Effector CD4-positive, alpha-beta T cell (primary cell): ENCODE measurements at places on chromosomes 6 and 20.

DNA sequence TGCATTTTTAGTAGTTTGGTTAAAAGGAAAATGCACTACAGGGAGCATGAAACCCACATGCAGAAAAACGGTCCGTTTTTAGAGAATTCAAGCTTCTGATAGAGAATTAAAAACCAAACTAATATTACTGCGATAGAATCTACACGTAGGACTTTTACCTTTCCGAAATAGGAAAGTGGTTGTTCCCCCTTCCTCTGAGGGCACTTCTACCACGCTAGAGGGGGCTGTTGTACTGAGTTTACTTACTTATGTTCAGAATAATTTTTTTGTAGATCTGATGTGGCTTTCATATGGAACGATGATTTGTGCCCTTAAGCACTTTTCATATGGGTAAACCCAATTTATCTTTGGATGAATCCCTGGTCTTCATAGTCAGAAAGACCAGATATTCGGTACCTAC, 264.3 kb upstream of the PLN start:
- DNase-seq: peak; percentile 28

DNA sequence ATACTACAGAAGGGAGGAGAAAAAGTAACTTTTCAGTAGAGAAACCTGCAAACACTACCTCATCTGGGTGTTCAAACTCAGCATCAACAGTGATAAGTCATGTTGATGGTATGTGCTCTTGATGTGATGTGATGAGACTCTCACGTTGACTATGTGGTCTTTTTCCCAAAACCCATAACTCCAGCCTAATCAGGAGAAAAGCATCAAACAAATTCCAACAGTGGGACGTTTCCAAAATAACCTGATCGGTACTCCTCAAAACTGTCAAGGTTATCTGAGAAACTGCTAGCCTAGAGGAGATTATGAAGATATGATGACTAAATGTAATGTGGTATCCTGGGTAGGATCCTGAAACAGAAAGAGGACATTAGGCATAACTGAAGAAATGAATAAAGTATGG, 41.9 kb upstream of the TAB2 start:
- DNase-seq: no peak

DNA sequence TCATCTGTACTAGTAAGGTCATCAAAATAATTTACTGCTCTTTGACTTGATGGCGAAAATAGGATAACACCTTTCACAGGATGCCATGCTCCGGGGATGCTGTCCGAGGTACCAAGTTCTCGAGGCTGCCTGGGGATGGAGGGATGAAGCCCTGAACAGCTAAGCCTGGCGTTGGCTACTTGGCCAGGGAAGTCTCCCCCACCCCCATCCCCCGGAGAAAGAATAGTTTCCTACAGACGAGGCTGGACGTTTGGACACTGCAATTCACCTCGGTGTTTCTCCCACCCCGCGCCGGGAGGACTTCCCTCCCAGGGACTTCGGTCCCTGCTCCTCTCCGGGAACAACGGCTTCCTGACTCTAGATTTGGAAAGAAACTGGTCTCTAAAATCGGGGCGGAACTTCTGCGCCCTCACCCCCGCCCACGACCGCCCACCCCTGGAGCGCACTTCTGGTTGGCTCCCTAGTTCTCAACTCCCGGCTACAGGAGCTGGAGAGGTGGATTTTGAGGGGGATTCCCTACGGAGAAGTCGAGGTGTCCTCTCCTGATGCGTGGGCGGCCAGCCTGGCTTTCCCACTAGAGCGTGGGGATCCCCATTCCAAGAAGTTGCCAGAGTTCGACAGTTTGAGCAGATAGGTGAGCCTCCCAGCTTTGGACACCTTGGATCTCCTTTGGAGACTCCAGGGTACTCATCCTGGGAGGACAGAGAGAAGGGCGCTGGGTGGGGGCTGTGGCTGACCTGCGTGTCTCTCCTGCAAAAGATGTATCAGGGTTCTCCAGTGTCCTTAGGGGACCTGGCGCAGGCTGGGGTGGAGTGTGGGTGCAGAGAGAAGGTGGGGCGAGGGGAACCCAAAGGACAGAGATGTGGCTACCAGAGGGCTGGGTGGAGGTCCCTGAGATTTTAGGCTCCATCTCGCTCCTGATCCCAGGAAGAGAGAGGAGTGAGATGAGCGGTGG, 1.1 kb downstream of the PCSK2 start:
- no peak for DNase-seq

- DNase-seq: no peak
Measured at GRCh38 chr6:18538315-18538714, 151.2 kb downstream of the RNF144B start.

GRCh38 chr6:106359959-106360409, 533 bp upstream of the CRYBG1 start:
- DNase-seq: no peak

GRCh38 chr20:4702562-4703280, 19.0 kb upstream of the PRND start:
- no peak for DNase-seq

GRCh38 chr6:21384216-21384615, 209.3 kb upstream of the SOX4 start:
- no peak for DNase-seq

GRCh38 chr20:62066983-62067433, 1.3 kb upstream of the TAF4 start:
- DNase-seq: no peak

DNA sequence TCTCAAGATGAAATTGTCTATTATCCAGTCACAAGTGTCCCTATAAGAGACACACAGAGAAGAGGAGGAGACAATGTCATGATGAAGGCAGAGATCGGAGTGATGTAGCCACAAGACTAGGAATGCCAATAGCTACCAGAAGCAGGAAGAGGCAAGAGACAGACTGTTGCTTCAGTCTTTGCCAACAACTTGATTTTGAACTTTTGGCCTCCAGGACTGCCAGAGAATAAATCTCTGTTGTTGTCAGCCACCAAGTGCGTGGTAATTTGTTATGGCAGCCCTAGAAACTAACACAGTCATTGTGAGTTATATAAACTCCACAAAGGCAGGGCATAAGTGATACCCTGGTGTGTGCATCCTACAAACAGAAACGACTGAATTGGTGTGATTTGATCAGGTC, 517.0 kb downstream of the BTBD3 start:
- no peak for DNase-seq

DNA sequence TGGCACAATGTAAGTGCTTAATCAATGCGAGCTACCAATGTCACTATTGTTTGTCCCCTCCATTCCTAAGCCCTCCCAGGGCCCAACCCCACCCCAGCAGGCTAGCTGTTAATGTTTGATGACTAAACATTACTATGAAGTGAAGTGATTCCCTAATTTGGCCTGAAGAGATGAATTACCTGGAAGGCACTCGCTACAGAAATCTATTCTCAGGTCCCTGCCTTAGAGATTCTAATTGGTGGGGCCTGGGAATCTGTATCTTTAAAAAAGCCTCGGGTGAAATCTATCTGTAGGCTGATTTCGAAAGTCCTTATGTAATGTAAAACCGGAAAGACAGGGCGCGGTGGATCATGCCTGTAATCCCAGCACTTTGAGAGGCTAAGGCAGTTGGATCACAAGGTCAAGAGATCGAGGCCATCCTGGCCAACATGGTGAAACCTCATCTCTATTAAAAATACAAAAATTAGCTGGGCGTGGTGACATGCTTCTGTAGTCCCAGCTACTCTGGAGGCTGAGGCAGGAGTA, 16.9 kb upstream of the SNAI1 start:
- DNase-seq: no peak

DNA sequence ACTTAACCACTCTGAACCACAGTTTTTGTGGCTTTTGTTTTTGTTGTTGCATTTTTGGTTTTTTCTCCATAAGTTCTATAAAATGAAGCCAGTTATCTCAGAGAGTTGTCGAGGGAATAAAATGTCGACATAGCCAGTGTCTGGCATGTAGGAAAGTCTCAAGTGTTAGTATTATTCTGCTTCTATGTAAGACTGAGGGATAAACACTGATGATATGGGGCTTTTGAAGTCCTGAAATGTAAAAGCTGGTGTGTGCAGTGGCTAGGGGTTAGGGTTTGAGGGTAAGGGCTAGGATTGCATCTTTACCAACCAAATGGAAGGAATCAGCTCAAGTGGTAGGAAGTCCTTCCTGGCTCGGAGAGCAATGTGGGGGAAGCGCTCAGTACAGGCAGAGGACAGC, 59.2 kb downstream of the DAAM2 start:
- DNase-seq: no peak

DNA sequence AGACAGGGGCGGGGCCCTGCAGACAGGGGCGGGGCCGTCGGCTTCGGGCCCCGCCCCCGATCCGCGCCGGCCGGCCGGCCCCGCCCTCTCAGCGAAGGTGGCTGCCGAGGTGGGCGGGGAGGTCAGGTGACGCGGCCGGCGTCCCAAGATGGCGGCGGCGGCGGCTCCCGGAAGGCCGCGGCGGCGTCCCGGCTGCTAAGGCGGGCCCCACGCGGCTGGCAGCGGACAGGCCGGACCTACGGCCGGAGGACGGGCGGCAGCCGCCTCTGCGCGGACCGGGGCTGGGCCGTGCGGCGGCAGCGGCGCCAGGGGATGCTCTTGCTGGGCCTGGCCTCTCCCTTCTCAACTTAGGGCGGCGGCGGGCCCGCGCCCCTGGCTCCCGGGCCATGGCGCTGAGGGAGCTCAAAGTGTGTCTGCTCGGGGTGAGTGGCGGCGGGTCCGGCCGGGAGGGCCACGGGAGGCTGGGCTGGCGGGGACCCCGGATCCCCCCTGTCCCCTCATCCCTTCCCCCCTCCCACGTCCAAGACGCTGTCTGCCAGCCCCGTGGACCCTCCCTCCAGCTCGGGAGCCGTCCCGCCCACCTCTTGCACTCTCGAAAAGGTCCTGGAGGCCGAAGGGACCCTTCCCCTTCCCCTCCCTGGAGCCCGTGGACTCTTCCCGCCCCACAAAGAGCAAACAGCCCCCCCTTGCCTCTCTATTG, at the start of gene RAB22A:
TSS of gene RAB22A (plus strand) at position 125 of the 700 bp plus-strand sequence. CDS start at position 387, 262 bp downstream.
- DNase-seq: peak; percentile 81

DNA sequence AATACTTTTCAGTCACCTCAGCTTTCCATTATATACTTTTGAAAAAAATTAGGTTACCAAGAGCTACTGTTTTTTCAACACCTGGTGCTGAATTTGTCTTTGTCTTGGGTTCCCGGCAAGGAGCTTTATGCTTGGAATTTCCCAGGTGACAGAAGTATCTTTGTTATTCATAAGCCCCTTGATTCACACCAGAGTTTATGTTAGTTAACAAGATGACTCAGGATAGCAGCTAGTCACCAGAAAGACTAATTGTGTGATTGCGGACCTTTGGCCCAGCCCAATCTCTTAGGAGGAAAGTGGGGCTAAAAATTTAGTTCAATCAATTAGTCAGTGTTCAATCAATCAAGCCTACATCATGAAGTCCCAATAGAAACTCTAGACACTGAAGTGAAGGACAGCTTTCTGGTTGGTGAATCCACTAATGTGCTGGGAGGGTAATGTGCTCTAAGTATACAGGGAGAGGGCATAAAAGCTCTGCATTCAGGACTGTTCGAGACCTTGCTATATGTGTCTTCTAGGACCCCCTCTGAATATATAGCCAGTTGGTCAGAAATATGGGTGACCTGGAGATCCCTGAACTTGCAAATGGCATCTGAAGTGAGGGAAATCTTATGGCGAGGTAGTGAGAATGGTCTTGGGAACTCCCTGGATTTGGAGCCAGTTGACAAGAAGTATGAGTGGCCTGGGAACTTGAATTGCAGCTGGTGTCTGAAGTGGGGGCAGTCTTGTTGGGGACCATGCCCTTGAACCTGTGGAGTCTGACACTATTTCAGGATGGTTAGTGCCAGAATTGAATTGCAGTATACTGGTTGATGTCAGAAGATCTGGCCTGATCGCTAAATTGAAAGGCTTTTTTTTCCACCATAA, 16.2 kb downstream of the TMEM30A start:
- DNase-seq: no peak

DNA sequence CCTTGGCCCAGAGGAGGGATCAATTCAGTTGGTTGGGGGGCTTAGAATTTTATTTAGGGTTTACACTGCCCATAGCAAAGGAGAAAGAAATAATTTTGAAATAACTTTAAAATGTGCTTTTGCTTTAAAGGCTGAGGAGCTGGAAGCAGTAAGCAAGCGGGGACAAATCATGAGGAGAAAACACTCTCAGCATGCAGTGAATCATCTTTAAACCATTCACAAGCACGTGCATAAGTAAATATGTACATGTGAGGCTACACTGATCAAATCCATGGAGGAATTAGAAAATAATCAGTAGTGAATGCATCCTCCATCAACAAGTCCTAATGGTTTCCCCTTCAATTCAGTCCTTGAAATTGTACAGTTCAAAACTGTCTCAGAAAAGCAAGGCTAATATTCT, 181.0 kb downstream of the MTFR2 start:
- DNase-seq: no peak

GRCh38 chr20:57153238-57153905, 113.1 kb downstream of the BMP7 start:
- DNase-seq: no peak

GRCh38 chr6:85111481-85112011, 338.3 kb upstream of the NT5E start:
- no peak for DNase-seq

- peak; percentile 59 for DNase-seq
Measured at GRCh38 chr6:16684896-16685554, 76.2 kb downstream of the ATXN1 start.

DNA sequence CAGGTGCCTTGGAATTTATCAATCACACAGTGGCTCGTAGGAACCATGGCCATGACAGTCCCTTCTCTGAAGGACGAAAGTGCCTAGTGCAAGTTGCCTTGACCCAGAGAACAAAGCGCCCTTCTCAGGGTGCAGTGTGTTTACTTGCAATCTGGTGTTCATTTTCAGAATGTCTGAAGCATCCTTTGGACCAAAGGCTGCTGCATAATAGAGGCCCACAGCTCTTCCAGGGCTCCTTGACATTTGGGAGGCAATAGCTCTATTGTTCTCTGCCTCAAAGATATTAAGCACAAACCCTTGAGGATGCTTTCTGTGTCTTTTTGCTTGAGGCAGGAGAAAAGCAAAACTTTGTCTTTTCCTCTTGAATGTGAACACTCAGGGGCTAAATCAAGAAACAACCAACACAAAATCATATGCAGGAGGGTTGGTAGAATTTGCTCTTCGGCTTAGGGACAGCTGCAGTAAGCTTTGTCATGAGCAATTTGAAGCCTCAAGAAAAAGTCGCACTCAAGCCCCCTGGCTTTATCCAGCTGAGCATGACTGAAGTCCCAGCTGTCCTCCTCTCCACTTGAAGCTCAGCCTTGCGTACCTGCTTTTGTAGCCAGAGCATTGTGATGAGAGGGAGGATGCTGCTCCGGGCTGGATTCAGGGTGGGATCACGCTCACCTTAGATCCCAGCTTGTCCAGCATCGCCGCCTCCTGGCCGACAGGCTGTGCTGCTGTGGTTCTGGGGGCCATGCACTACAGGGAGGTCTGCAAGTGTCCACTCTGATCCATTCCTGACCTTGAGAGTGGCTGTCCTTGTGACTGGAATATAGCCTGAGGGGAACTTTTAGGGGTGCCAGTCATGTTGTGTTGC, 495.4 kb downstream of the CDH26 start:
- DNase-seq: no peak

- no peak for DNase-seq
Measured at GRCh38 chr6:96992343-96992730, 67.8 kb downstream of the KLHL32 start.

DNA sequence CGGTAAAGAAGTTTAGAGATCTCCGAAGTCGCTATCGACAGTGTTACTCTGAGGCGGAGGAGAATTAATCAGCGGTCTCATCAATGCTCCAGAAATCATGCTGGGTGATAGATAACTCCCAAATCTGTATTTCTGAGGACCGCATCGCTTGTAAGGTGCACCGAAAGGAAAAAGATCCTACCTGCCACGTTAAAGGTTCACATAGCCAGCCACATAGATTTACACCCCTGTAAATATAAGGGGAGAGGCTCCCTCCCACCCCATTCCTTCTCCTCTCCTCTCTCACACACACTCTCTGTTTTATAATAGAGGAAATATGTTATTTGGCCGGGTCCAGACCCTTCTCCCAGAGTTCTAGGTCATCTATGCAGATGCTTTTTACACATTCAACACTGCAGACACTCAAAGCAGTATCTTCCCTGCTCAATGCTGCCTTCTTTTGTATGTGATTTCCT, 620 bp upstream of the DEK start:
- DNase-seq: no peak
